Activated CD4-positive, alpha-beta memory T cell treated with anti-CD3 and anti-CD28 coated beads for 36 hours (primary cell): ENCODE measurements at places on chromosomes 1 and 21. TPM values are rescaled to one million over a fixed set of nuclear protein-coding genes. Genes with fewer than 3 reads are reported as not detected.

DNA sequence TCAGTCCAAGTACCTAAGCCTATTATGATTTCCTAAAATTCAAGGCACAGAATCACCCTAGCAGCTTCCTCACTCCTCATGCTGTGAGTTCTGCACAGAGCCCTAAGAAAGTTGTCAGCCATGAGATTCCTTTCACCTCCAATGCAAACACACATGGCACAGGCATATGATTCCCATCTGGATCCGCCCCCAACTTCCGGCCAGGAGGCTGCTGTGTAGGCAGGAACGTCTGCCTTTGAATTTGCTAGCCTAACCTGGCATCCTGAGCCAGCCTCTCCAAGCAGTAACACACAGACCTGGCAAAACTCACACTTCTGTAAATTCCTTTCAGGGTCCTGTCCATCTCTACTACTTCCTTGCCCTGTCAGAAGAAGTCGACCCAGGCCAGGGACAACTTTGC lies 521.1 kb upstream of the BEND5 start:
- H3K36me3 ChIP-seq, result no peaks in the 10 kb centered on the region
- no peaks in the 10 kb centered on the region for H3K27me3 ChIP-seq
- no peak for DNase-seq
- no peaks in the 10 kb centered on the region for H3K4me1 ChIP-seq

- no peak for DNase-seq
- H3K27ac ChIP-seq, result no peak overlapping the region
- H3K27me3 ChIP-seq, result peaks cover 9% of the 10 kb centered on the region
- peaks cover 3% of the 10 kb centered on the region for H3K36me3 ChIP-seq
- H3K4me3 ChIP-seq, result no peak overlapping the region
These were observed 39.9 kb upstream of the TSPAN2 start for GRCh38 chr1:115129071-115129640.

DNA sequence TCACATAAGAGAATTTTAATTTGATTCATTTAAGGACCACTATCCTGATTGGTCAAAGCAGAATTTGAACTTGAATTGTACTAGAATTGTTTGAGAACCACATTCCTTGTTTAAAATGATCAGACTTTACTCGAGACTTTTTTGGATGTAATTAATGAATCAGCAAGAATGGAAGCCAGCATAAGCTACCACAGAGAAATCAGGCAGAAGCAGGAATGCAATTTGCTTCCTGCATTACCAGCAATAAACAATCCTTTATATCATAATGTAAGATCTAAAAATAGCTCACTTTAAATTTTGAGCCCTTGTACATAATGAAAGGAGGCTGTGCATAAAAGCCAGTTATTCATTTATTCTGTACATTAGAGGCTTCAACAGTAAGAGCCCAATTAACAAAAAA lies 119.8 kb upstream of the BACE2 start:
- no peak overlapping the region for H3K27ac ChIP-seq
- H3K4me3 ChIP-seq, result no peak overlapping the region
- H3K27me3 ChIP-seq, result peaks cover 4% of the 10 kb centered on the region

DNA sequence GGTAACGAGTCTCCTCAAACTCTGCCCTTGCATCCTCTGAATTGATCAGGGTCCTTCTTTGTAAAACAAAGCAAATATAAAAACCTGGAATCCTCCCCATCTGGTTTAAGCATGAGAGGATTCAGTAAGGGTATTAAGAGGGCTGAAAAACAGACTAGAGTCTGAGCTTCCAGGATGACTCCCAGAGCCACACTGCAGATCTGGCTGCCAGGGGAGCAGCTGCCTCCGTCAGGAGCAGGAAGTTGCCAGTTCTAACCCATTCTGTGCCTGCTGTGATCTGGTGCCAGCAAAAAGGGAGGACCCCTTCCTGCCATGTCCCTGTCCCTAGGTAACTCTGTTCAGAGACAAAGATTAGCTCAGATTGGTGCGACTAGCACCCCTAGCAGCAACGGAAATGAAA lies 27.5 kb downstream of the SERTAD4 start:
- H3K4me3 ChIP-seq, result no peak overlapping the region
- H3K36me3 ChIP-seq, result no peaks in the 10 kb centered on the region
- H3K27me3 ChIP-seq, result peaks cover 21% of the 10 kb centered on the region
- no peaks in the 10 kb centered on the region for H3K4me1 ChIP-seq

DNA sequence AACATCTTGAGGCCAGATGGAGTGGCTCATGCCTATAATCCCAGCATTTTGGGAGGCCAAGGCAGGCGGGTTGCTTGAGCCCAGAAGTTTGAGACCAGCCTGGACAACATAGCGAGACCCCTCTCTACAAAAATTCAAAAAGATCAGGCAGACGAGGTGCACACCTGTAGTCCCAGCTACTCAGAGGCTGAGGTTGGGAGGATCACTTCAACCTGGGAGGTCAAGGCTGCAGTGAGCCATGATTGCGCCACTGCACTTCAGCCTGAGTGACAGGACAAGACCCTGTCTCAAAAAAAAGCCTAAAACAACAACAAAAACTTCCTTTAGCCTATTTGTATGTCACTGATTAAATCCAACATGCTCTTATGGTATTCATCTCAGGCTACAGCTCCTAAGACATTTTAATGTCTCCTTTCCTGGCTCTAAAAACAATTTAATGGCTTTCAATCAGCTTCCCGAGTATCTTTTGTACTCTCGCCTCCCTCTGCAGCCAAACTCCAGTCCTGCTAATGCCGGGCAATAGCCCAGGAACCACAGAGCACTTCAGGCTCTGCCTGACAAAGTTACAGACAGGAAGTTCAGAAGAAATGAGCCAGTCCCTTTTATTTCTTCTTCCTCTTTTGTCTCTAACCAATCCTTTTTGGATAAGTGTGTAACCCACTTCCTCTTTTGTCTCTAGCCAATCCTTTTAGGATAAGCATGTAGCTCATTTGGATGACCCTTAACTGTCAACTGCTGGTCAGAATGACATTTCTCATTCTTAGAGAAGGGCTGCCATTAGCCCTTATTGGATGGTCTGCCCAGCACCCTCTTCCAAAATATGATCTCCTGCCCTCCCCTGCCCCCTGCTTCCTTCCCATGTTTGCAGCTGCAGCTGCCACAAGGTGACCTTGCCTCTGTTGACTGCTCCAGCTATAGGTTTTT lies 6.6 kb upstream of the DOP1B start:
- no peaks in the 10 kb centered on the region for H3K27me3 ChIP-seq
- no peak for DNase-seq
- H3K4me1 ChIP-seq, result peaks cover 31% of the 10 kb centered on the region
- H3K4me3 ChIP-seq, result no peak overlapping the region
- H3K27ac ChIP-seq, result peak overlapping the region; percentile 49

DNA sequence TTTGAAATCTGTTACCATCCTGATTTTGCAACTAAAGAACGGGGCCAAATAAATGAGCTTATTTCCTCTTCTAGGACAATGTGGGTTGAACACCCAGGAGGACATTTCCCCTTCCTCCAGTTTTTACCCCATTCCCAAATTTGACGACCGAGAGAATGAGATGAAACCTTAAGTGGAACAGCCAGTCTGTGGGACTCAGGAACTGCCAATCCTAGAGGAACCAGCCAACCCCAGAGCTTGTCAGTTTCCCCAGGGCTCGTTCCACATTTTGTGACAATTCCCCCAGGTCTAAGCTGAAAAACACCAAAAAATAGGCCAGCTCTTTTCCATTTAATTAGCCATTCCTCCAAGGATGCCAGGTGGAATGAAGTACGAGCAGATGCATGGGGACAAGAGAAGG lies 21.3 kb upstream of the MAPKAPK2 start:
- peaks cover 14% of the 10 kb centered on the region for H3K27me3 ChIP-seq
- H3K36me3 ChIP-seq, result no peaks in the 10 kb centered on the region
- peaks cover 38% of the 10 kb centered on the region for H3K4me1 ChIP-seq
- no peak overlapping the region for H3K4me3 ChIP-seq
- no peak overlapping the region for H3K27ac ChIP-seq

- H3K36me3 ChIP-seq, result peaks cover 6% of the 10 kb centered on the region
- DNase-seq, result no peak
- H3K4me1 ChIP-seq, result peaks cover 36% of the 10 kb centered on the region
- H3K27me3 ChIP-seq, result no peaks in the 10 kb centered on the region
- no peak overlapping the region for H3K27ac ChIP-seq
These were observed 21.6 kb upstream of the KCNA2 start for GRCh38 chr1:110627764-110628163.

DNA sequence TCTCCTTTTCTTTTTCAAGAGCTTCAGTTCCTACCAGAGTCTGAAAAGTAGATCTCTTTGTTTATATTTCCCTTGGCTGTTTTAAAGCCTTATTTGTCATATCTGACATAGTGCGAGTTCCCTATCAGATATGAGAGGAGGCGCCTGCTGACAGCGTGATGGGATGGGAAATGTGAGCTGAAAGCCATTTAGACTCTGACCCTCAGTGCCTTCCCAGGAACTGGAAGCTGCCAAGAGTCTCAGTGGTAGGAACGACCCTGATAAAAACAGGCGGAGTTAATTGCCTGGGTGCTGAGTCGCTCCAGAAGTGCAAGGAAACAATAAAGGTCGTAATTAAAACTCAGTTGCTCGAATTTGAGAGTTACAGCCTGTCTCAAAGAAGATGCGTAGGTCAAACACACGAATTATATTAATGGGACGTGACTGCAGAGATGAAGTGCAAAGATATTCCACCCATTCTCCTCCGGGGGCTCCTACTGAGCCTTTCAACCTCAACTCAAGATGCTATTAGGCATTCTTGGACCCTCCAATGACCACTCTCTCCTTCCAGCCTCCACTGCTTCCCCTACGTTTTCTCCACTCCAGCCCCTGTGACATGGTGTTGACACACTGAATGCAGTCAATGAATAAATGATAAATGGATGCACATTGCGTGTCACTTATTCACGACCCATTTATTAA lies 84.6 kb downstream of the KAZN start:
- H3K27me3 ChIP-seq, result peaks cover 7% of the 10 kb centered on the region
- no peak overlapping the region for H3K4me3 ChIP-seq
- no peaks in the 10 kb centered on the region for H3K4me1 ChIP-seq
- H3K27ac ChIP-seq, result no peak overlapping the region
- no peaks in the 10 kb centered on the region for H3K36me3 ChIP-seq

GRCh38 chr1:228400692-228401454 lies 5.8 kb downstream of the TRIM11 start:
- H3K36me3 ChIP-seq, result peaks cover 47% of the 10 kb centered on the region
- H3K27me3 ChIP-seq, result no peaks in the 10 kb centered on the region
- H3K27ac ChIP-seq, result peak overlapping the region; percentile 33
- no peak overlapping the region for H3K4me3 ChIP-seq
- peaks cover 50% of the 10 kb centered on the region for H3K4me1 ChIP-seq

DNA sequence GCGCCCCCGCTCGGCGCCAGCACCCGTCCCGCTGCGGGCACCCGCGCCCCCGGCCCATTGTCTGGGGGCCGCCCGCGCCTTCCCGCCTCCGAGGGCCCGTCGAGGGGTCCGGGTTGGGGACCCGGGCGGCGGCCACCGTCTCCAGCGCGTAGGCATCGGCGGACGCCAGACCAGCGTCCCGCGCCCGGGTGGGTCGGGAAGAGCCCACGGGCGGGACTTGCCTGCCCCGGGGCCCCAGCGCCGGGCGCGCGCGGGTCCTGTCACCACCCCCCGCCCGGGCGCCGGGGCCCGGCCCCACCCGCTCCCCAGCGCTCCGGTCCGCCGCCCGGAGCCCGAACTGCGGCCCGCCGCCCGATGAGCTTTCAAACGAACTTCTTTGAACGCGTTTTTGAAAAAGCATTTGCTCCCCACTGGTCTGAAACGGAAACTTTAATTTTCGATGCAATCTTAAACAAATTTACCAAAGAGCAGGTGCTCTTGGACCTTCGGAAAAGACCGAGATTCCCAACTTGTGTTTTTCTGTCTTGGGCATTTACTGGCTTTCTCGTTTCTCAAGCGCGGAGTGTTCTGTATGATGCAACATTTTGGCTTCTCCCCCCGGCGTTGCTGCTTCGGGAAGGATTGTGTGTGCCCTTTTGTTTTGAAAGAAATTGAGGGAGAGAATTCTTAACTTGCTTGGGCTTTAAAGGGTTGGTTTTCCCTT lies 615 bp downstream of the CLIC4 start:
- peak overlapping the region; percentile 76 for H3K4me3 ChIP-seq
- H3K27me3 ChIP-seq, result no peaks in the 10 kb centered on the region

GRCh38 chr1:64745181-64745985 lies 508 bp downstream of the RAVER2 start:
- peak; percentile 28 for DNase-seq
- no peak overlapping the region for H3K27ac ChIP-seq
- peaks cover 3% of the 10 kb centered on the region for H3K27me3 ChIP-seq
- peaks cover 5% of the 10 kb centered on the region for H3K4me1 ChIP-seq

- H3K4me1 ChIP-seq, result peaks cover 13% of the 10 kb centered on the region
- H3K36me3 ChIP-seq, result peaks cover 23% of the 10 kb centered on the region
- no peaks in the 10 kb centered on the region for H3K27me3 ChIP-seq
- H3K27ac ChIP-seq, result no peak overlapping the region
- DNase-seq, result no peak
These were observed 91.9 kb downstream of the GTF2B start for GRCh38 chr1:88799491-88799890.

GRCh38 chr1:247294282-247294681 lies 37.4 kb downstream of the ZNF496 start:
- H3K27me3 ChIP-seq, result no peaks in the 10 kb centered on the region
- H3K4me1 ChIP-seq, result peaks cover 3% of the 10 kb centered on the region
- DNase-seq, result no peak
- peaks cover 2% of the 10 kb centered on the region for H3K36me3 ChIP-seq
- no peak overlapping the region for H3K4me3 ChIP-seq

DNA sequence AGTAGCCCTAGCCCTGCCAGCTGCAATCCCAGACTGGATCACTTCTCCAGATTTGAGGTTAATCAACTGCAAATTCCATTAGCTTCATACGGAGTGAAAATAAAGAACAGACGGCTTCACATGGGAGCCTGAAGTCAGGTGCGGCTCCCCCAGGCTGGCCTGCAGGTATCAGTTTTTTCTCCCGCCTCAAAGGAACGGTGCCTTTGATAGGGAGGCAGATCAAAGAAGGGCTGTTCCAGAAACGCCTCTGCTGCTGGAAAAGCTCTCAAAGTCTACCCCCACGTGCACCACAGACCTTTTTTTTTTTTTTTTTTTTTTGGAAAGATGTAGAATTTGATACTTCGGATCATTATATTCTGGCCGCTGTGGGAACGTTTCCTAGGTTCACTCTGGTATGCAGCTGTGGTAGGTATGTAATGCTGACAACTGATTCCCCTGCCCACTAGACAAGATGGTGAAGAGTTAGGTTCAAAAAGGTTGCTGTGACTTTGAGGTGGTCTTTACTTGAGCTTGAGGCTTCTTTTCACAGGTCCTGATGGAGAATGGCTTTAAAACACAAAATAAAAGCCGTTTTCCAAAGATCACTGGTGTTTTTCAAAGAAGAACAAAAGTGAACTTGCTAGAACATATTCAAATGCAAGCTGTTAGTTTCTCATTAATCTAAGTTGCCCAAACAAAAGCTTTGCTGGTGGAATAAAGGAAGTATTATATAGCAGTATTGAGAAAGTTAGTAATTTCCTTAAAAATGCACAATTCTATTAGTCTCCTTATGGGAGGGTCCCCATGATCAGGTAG lies 189.0 kb upstream of the NFIA start:
- no peak overlapping the region for H3K27ac ChIP-seq
- no peak for DNase-seq
- peaks cover 1% of the 10 kb centered on the region for H3K4me1 ChIP-seq
- H3K4me3 ChIP-seq, result no peak overlapping the region
- peaks cover 24% of the 10 kb centered on the region for H3K27me3 ChIP-seq

- H3K4me3 ChIP-seq, result no peak overlapping the region
- H3K27me3 ChIP-seq, result no peaks in the 10 kb centered on the region
- peaks cover 3% of the 10 kb centered on the region for H3K36me3 ChIP-seq
- no peak for DNase-seq
- no peak overlapping the region for H3K27ac ChIP-seq
These were observed 65.3 kb downstream of the NIBAN1 start for GRCh38 chr1:184909019-184909418.

Gene PIGR
- total RNA-seq, result 0.10 TPM

Gene ETV3L
- total RNA-seq, result not detected

Gene FTCD
- 0.22 TPM for total RNA-seq

Gene GUCA2B
- total RNA-seq, result not detected

Gene MIXL1
- not detected for total RNA-seq

Gene C1orf210
- total RNA-seq, result not detected

Gene MTARC1
- not detected for total RNA-seq

Gene S100A7A
- not detected for total RNA-seq
